ENCODE measurements at places on chromosomes 5 and 9. TPM values are rescaled to one million over a fixed set of nuclear protein-coding genes. Genes with fewer than 3 reads are reported as not detected.

Gene HAPLN1
- total RNA-seq: 4.4 TPM

Gene ABLIM3
- total RNA-seq: 43.3 TPM

Gene SPAG8
- total RNA-seq: 4.0 TPM

Gene TGFBI
- 23.3 TPM for total RNA-seq

Gene MYMK
- total RNA-seq: not detected

Gene SPATA31E1
- total RNA-seq: not detected

Gene PTGER4
- 1.3 TPM for total RNA-seq

Gene SVEP1
- total RNA-seq: 12.1 TPM

Gene RASGEF1C
- 10.9 TPM for total RNA-seq

Gene GBGT1
- 3.0 TPM for total RNA-seq

GRCh38 chr9:8315211-8315610 lies 515.6 kb upstream of the DMAC1 start:
- no peak for DNase-seq

DNA sequence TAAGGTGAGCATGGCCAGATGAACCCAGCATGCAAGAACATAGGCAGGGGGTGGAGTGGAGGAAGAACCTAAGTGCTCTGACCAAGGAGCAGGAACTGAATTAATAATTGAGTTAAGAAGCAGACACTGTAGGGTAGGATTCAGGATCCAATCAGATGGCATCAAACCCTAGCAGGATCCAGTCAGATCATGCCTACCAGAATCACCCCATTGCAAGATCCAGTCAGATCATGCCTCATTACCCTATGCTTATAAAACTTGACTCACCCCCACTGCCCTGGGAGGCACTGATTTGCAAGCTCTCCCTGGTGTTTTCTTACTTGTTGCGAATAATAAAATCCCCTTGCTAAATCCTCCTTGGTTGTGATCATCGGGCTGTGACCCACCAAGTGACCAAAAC lies 19.7 kb downstream of the TUSC1 start:
- no peak for DNase-seq

DNA sequence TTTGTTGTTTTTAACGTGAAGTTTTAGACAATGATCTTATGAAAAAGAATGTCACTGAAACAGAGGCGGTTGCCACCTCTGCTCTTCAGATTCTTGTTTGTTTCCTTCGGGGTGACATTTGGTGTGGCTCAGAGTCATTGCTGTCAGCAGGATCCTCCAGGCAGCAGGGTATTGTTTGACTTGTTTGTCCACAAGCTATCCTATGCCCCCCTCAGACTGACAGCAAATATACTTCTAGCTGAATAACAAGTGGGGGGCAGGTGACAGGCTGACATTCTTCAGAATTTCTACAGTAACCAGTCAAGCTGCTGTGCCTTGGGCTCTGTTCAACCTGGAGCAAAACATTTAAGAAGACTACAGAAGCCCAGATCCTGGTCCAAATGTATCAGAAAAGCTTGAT lies 383.3 kb downstream of the YTHDC2 start:
- no peak for DNase-seq

DNA sequence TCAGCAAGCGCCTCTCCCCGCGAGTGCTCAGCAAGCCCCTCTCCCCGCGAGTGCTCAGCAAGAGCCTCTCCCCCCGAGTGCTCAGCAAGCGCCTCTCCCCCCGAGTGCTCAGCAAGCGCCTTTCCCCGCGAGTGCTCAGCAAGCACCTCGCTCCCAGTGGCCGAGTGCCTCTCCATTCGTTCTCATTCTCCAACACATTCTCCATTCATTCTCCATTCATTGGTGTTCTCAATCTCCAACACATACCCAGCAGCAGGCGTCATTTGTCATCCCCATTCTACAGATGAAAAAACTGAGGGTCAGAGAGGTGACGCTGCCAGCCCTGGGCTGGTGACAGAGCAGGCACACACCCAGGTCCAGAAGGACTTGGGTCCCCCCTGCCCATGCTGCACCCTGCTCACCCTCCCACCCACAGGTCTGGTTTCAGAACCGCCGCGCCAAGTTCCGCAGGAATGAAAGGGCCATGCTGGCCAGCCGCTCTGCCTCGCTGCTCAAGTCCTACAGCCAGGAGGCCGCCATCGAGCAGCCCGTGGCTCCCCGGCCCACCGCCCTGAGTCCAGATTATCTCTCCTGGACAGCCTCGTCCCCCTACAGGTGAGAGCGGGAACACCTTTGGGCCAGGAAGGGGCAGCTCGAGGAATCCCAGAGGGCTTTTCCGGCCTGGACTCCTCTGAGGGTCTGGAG lies 32.5 kb downstream of the PTGES start:
- no peak for DNase-seq

GRCh38 chr9:135281151-135281550 lies 193.7 kb downstream of the OLFM1 start:
- DNase-seq: no peak

GRCh38 chr5:134466241-134467069 lies 54.8 kb upstream of the CDKN2AIPNL start:
- DNase-seq: peak; percentile 82

DNA sequence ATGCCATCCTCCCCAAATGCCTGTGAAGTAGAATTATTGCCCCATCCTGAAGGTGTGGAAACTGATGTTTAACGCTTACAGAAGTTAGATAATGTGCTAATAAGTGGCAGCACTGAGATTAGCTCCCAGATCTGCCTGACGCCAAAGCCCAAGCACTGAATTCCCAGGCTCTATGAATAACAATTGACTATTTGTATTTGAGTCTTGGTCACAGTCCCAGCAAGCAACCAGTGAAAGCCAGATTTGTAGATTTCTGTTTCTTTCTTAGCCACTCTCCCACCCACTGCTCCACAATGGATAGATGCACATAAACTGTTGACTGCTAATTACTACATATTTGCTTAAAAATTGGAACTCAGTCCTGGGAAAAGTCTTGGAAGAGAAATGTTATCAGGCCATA lies 34.4 kb downstream of the FAM240B start:
- DNase-seq: no peak

- no peak for DNase-seq
These were observed 20.2 kb upstream of the BARHL1 start for GRCh38 chr9:132562306-132562573.

DNA sequence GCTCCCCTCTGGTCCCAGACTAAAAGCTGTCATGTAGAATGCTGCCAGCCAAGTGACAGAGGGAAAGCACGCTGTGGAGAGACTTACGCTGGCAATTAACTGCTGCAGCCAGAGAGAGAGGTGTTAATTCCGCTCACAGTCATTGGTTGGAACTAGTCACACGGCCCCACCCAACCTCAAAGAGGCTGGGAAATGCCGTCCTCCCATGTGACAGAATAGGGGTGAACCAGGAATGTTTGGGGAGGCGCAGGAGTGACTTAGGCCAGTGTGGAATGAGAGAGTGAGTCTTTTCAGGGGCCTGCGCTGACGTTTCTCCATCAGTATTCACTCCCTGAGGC lies 87.6 kb downstream of the AMBP start:
- DNase-seq: no peak

- DNase-seq: no peak
These were observed 16.4 kb upstream of the ANXA6 start for GRCh38 chr5:151173711-151174611.

DNA sequence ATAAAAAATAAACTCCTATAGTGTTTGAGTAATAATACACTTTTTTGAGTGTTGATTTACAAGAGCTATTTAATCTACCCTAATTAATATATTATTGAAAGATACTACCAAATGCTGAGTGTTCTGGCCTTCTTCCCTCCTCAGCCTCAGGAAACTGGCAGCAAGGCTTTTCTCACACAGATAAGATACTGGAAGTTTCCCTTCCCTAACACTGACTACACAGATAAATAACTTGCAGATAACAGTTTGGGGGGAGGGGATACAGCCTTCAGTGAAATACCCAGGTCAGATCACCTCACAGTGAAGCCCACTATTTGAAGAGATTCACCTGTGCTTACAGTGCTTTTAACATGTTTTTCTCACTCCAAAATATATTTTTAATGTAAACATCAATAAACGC lies 1.6 kb upstream of the NIPSNAP3A start:
- DNase-seq: no peak

GRCh38 chr5:126680191-126680817 lies 79.6 kb downstream of the PHAX start:
- no peak for DNase-seq

DNA sequence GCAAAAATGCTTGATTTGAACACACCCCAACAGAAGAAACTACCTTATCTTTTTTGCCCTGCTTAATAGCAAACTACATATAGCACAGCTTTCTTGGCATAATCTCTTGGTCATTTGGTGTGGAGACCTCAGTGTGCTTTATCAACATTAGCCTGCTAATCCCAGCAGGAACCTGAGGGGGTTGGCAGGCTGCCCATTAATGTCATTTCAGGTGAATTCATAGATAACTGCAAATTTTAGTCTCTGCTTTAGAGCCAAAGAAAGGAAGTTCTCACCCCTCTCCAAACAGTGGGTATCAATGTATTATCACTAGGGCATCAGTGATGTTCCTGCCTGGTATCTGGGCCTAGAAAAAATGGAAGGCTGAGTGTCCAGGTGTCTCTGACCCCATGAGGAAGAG lies 489.0 kb downstream of the NTRK2 start:
- DNase-seq: peak; percentile 61

- no peak for DNase-seq
These were observed 8.3 kb upstream of the TGFBI start for GRCh38 chr5:136020383-136021015.

DNA sequence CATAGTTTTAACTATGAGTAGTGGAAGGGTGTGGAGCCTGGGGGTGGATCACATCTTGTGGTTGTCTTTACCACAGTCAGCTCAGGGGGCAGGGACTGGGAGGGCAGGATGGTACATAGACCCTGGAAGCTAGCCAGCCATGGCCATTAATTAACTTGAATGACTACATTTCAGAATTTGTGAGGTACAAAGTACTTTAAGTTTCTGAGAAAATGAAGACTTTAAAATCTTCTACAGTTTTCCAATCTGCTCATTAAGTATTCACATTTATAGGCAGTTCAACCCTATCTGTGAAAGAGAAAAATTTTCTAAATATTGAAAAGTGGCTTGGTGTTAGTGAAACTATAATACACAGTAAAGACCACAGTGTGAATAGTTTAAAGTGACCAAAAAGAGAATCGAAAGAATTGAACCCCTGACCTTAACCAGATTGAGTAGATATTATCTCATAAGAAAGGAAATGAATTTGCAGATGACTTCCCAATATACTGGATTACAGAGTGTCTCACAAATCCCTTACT lies 234.2 kb upstream of the MEF2C start:
- no peak for DNase-seq

DNA sequence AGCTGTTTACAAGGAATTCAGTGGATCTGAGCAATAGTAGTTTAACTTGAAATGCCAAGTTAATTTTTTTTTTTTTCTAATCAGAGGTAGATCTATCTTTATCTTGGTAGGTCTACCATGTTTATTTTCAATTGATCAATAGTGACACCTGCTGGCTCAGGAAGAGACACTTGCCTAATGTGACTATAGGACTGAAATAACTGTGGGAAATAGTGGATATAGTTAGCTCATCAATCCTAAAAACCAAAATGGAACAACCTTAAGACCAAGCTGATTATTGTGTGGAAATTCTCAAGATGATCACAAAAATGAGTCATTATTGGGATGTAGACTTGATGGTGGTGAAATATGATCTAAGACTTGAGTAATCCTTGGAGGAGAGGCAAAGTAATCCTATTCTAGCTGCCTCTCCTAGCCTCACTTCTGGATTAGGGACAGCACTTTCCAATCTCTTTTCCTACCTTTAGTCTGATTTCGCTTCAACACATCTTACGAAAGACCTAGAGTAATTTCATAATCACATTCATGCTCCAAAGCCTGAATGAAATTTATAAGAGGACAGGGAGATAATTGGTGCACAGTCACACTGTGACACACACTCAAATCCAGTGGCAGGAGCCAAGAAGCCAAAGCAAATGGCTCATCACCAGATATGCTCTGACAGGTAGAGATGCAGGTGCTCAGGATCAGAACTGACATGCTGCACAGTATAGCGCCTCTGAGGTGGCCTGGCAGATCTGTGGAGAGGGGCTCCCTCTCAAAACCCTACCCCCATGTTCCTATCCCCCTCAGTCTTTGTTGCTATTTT lies 156.3 kb downstream of the HMHB1 start:
- peak; percentile 6 for DNase-seq

DNA sequence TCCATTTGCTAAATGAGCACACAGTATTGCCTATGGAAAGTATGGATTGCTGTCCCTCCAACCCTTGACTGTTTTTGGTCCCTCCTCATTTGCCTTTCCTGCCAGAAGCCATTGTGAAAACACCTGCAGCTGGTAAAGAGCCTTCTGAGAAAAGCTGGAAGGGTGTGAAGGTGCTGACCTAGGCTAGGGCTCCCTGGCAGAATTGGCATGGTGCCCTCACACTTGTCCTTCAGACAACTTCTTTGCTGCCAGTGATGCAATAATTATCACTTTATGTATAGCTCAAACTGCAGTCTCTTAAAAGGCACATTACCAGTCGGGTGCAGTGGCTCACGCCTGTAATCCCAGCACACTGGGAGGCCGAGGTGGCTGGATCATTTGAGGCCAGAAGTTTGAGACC lies 4.2 kb downstream of the TXNDC15 start:
- DNase-seq: no peak

- DNase-seq: no peak
These were observed 335.7 kb downstream of the NSG2 start for GRCh38 chr5:174381241-174381640.

- DNase-seq: no peak
These were observed 1.3 kb upstream of the ST8SIA4 start for GRCh38 chr5:100904259-100904861.

GRCh38 chr9:479304-479970 lies 264.8 kb downstream of the DOCK8 start:
- DNase-seq: no peak

GRCh38 chr9:4318326-4318725 lies 18.5 kb upstream of the GLIS3 start:
- DNase-seq: no peak

DNA sequence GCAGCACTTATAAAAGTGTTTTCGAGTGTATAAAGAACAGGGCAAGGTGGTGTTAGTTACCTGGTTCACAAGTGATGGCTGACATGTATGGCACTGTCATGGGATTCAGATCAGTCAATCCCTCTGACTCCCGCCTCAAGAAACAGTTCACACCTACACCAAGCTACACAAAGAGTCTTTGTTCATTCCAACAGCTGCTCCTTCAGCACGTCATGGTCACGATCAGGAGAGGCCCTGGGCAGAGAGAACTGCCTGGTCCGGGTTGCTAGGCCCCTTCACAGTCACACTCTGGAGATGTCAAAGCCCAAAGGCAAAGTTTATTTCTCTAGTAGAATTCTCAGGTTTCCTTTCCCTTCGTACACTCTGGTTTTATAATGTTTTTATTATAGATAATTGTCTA lies 426.7 kb downstream of the ZSWIM6 start:
- no peak for DNase-seq

DNA sequence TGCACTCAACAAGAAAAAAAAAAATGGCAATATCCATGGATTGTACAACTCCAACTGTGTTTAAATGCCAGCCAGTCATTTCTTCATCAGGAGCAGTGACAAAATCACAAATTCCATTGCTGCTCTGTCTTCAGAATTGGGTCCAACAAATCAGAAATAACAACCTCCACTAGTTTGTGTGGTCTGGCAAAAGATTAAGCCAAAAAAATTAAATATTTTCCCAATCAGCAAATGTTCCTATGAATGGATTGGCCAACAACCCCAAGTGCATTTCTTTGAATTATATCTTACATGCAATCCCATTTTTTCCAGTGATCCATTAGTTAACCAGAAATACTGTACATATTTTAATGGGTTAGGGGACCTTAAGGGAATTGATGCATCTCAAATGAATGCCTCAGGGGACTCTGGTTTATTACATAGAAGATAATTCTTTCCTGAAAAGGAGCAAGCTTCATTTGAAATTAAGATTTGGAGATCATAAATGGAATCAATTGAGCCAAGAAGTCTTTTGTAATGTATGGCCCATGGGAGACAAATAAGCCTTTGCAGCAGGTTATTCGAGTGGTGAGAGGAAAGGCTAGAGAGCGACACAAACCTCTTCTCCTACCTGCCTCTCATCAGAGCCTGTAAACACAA lies 131.8 kb downstream of the TLE1 start:
- no peak for DNase-seq
